CD4-positive, alpha-beta T cell treated with Interleukin-2 at 100 ng/mL for 4 hours (primary cell): ENCODE measurements at places on chromosomes 3 and 15.

- no peak for DNase-seq
These were observed 939.7 kb downstream of the NSUN3 start for GRCh38 chr3:95002438-95003046.

DNA sequence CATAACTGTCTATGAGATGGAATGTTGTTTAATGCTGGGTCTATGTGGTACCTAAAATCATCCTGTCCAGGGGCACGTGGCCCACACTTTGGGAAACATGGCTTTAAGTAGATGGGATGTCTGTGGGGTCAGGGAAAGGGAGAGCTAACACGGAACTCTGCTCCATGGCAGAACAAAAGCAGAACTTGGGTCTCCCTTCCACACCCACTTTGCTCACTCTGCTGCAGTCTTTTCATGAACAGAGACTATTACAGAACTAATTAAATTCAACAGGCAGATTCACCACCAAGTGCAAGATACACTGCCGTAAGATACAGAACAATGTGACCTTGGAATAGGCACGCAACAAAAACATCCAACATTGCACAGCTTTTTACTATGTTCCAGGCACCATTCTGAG lies 28.2 kb downstream of the POPDC2 start:
- no peak for DNase-seq

GRCh38 chr3:72310419-72311380 lies 525.8 kb upstream of the PROK2 start:
- peak; percentile 14 for DNase-seq

DNA sequence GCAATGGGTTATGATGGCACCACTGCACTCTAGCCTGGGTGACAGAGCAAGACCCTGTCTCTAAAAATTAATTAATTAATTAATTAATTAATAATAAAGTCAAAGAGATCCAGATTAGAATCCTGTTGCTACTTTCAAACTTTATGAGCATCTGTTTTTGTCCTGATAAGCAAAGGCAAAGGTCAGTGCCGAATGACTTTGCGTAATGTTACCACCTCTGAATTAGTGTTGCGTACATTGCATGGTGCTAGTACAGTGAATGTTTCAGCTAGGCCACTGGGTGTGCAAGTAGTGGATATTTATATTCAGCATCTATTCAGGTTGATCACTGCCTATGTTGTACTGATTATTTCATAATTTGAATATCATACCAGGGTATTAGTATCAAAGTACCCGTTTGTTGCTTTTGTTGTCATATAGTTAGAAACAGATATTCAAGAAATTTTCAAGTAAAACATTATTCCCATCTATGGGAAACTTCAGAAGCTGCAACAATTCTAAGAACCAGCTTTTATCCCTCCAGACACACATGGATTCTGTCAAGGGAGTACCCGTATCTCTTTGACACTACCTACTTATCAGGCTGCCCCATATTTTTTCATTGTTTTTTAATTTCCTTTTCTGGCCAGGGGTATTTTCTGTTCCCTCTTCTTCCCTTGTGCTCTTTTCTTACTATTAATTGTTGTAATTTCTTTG lies 127.1 kb upstream of the GRM7 start:
- DNase-seq: no peak

DNA sequence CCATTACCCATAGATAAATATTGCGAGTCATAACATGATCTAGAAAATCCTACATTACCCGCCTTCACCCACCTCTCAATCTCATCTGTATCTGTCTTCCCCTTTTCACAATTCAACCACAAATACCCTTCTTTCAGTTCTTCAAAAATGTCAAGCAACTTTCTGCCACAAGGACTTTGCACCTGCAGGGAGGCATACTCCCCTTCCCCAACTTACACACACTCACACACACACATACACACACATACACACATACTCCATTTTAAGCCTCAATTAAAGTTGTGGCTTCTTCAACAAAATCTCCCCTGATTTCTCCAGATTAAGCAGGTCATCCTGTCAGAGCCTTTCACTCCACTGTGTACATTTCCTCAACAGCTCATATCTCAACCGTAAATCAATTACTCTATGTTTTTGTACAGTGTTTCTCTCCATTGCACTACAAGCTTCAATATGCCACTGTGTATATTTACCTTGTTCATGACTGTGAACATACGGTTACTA lies 33.1 kb upstream of the CCDC50 start:
- no peak for DNase-seq

- no peak for DNase-seq
These were observed 242.3 kb upstream of the ICE2 start for GRCh38 chr15:60721257-60721626.

- no peak for DNase-seq
These were observed 27.4 kb upstream of the ARL14 start for GRCh38 chr3:160649596-160649995.

DNA sequence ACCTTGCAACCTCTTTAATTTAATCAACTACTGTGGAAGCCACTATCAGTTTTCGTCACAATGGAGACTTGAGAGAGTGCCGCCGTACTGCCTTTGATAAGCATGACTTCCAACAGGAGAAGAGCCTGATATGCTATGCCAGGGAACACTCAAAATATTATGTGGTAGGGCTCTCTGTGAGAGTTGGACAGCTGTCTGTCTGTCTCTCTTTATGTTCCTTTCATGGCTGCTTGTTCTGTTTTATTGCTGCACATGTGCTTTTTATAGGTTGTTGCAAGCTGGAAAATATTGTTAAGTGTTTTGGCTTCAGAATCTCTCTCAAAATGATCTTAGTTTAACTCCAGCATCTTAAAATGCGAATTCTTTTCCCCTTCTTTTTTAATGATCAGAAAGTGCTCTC lies 249.4 kb upstream of the RARB start:
- DNase-seq: no peak

- no peak for DNase-seq
These were observed 74.0 kb upstream of the RARB start for GRCh38 chr3:25354071-25354470.

- no peak for DNase-seq
These were observed 8.3 kb downstream of the ACKR4 start for GRCh38 chr3:132605374-132605792.

DNA sequence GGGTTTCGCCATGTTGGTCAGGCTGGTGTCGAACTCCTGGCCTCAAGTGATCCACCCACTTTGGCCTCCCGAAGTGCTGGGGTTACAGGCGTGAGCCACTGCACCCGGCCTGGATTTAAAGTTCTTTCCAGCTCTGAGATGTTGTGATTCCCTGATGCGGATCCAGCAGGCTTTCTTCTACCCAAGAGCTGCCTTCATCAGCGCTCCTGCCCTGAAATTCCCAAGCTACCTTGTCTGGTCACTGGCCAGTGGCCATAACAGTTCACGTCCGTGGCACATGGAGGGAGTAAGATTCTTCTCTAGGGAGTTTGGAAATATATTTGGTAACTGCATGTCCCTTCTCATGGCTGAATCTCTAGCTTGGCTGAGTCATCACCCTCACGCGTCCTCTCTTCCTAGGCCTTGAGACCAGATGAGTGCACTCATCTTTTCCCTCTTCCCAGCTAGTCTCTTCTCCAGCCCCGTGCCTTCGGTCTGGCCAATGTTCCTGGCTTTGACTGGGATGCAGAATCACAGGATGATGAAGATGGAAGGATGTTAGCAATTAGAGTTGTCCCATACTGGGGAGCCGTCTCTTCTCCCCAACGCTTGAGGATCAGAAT lies 29.8 kb upstream of the APOD start:
- DNase-seq: no peak

DNA sequence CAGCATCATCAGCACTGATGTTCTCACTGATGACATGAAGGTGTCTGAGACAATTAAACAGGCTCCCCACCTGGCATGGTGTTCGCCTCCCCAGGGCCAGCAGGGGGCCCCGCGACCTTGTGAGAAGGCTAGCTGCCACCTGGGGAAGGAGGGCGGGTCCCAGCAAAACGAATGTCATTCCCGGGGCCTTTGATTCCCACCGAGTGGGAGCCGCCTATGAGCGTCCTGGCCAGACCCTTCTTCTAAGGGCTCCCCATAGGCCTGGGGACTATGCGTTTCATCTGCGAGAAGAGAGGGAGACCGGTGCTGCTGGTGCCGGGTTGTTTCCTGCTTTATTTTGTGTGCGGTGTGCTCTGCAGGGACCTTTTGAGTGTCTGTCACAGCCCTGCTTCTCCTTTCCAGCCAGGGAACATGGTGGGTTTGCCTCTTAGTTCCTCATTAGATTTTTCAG lies 20.5 kb upstream of the MINDY4B start:
- DNase-seq: peak; percentile 26

DNA sequence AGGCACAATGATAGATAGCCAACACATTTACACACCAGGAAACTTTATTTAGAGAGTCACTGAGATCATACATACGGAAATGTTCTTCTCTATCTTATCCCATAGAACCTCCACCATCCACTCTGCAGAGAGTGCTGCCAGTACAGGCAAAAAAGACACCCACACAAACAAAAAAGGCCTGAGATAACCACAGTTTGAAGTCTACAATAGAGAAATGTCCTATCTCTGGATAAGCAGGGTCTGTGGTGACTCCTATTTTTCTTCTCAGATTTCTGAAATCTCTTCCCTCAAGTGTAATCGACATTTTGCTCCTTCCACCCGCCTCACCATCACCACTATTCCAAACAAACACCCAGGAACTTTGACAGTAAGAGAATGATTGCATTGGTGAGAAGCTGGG lies 413.9 kb upstream of the NR2F2 start:
- no peak for DNase-seq
